ENCODE measurements at places on chromosomes 5 and 9. TPM values are rescaled to one million over a fixed set of nuclear protein-coding genes. Genes with fewer than 3 reads are reported as not detected.

ADAMTS2 gene
- 25.8 TPM for polyA plus RNA-seq

PCDHGA5 gene
- 1.4 TPM for polyA plus RNA-seq

NSMF gene
- 20.7 TPM for polyA plus RNA-seq

SLC12A7 gene
- 0.56 TPM for polyA plus RNA-seq

NR4A3 gene
- polyA plus RNA-seq = 0.17 TPM

MED7 gene
- polyA plus RNA-seq = 16.4 TPM

LCN1 gene
- not detected for polyA plus RNA-seq

CAMK4 gene
- 3.2 TPM for polyA plus RNA-seq

SUSD3 gene
- 1.4 TPM for polyA plus RNA-seq

IL3 gene
- not detected for polyA plus RNA-seq

SNX24 gene
- 14.8 TPM for polyA plus RNA-seq

ZFR gene
- polyA plus RNA-seq = 63.0 TPM

GTF2H2 gene
- 16.1 TPM for polyA plus RNA-seq
